HFFc6 (cell line): ENCODE measurements at places on chromosomes 11 and 22. TPM values are rescaled to one million over a fixed set of nuclear protein-coding genes. Genes with fewer than 3 reads are reported as not detected.

- peaks cover 22% of the 10 kb centered on the region for H3K4me1 ChIP-seq
- DNase-seq = peak; percentile 28
- peak overlapping the region; percentile 26; the same call in 1 of the 2 replicates for H3K27ac ChIP-seq
- peaks cover 5% of the 10 kb centered on the region for H3K27me3 ChIP-seq
- no peak overlapping the region for H3K4me3 ChIP-seq
- H3K36me3 ChIP-seq = peaks cover 3% of the 10 kb centered on the region; the same call in 1 of the 2 replicates
Observed at GRCh38 chr22:44045145-44045544, 21.0 kb downstream of the PARVB start.

- H3K27me3 ChIP-seq = no peaks in the 10 kb centered on the region
- DNase-seq = no peak
- no peak overlapping the region for H3K27ac ChIP-seq
- H3K4me1 ChIP-seq = no peaks in the 10 kb centered on the region
- no peak overlapping the region for H3K4me3 ChIP-seq
- H3K36me3 ChIP-seq = no peaks in the 10 kb centered on the region
Observed at GRCh38 chr11:22263613-22264012, 70.7 kb downstream of the ANO5 start.

DNA sequence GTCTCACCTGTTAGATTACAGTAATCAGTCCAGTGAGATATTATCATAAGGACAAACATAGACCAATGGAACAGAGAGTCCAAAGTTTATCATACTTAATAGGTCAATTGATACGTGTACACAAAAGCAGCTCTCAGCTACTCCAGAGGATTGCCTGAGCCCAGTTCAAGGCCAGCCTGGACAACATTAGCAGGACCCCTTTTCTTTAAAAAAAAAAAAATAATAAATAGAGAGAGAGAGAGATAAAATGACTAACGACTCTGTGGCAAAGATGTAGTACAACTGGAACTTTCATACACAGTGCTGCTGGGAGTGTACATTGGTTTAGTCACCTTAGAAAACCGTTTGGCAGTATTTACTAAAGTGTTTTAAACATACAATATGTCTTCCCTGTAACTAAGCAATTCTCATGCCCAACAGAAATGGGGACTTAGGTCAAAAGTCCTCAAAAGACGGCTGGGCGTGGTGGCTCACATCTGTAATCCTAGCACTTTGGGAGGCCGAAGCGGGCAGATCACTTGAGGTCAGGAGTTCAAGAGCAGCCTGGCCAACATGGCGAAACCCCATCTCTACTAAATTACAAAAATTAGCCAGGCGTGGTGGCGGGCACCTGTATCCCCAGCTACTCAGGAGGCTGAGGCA, 10.6 kb downstream of the SNX32 start:
- no peaks in the 10 kb centered on the region for H3K36me3 ChIP-seq
- H3K4me1 ChIP-seq = no peaks in the 10 kb centered on the region
- no peak overlapping the region for H3K4me3 ChIP-seq

GRCh38 chr11:10573556-10573955, 5.1 kb upstream of the LYVE1 start:
- peaks cover 4% of the 10 kb centered on the region for H3K27me3 ChIP-seq
- H3K36me3 ChIP-seq = peaks cover 29% of the 10 kb centered on the region
- DNase-seq = no peak
- no peak overlapping the region for H3K27ac ChIP-seq

GRCh38 chr11:57163160-57163868, 18.4 kb upstream of the LRRC55 start:
- DNase-seq = no peak
- H3K27me3 ChIP-seq = peaks cover 24% of the 10 kb centered on the region
- H3K36me3 ChIP-seq = no peaks in the 10 kb centered on the region
- no peak overlapping the region for H3K4me3 ChIP-seq
- no peak overlapping the region for H3K27ac ChIP-seq

CXCR5 gene
- not detected in 3 replicates for total RNA-seq

SLCO2B1 gene
- not detected in 3 replicates for total RNA-seq
